ENCODE measurements at places on chromosomes 11 and 22.

GRCh38 chr11:9753021-9753420 is 89.1 kb downstream of the SWAP70 start:
- DNase-seq, result no peak

- DNase-seq, result no peak
Measured at GRCh38 chr22:31509061-31509762, 12.9 kb downstream of the SFI1 start.

DNA sequence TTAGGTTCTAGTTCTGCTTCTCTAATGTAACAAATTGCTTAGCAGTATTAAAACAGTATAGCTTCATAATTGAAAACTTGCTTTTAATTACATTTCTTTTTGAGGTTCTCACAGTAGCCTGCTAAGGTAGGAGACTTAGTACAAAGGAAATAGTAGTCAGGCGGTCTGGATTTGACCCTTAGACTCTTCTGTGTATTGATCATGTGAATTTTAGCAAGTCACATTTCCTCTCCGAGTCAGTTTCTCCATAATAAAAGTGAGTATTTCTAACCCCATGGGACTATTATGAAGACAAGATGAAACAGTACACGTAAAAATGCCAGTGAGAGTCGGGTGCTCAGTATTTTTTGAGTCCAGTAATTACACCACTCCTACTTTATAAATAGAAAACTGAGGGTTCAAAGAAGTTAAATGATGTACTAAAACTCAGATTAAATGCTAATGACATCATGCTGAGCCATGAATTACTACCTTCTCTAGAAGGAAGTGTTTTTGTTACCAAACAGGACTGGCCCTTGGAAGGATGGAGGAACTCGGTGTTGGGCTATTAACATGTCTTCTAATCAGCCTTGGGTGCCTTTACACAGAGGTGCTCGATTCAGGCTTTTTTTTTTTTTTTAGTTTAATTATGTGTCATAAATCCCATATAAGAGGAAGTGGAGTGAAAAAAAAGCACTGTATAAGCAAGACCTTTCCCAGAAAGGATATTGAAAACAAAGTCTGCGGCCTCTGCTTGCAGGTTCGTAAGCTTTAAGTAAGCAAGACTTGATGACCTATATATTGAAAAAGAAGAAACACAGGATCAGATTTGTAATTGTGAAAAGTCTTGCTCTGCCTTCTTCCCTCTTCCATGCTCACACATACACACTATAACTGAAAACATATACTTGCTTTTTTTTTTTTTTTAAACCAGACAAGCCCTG is 109.0 kb downstream of the EMSY start:
- DNase-seq, result no peak

DNA sequence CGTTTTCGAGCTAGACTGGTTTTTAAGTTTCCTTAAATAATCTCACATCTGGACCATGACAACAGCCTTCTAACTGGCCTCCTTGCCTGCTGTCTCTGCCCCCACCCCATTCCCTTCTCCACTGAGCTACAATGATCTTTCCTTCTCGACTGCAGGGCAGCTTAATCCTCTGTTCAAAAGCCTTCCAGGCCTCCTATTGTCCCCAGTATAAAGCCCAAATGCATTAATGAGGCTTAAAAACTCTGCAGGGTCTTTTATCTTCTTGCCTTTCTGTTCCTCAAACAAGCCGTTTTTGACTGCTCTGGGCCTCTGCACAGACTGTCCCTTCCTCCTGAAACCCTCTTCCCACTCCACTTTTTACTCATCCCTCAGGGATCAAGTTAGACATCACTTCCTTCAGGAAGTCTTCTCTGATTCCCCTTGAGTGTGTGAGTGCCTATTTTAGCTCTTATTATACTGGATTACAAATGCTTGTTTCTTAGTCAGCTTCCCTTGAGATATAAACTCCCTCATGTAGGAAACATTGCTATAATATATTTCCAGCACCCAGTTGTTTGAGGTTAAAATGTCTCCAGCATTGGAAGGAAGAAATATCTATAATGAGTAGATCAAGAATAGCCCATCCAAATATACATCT is 23.6 kb upstream of the PAMR1 start:
- no peak for DNase-seq

- DNase-seq, result no peak
Measured at GRCh38 chr11:95816037-95816436, 25.7 kb downstream of the CEP57 start.

DNA sequence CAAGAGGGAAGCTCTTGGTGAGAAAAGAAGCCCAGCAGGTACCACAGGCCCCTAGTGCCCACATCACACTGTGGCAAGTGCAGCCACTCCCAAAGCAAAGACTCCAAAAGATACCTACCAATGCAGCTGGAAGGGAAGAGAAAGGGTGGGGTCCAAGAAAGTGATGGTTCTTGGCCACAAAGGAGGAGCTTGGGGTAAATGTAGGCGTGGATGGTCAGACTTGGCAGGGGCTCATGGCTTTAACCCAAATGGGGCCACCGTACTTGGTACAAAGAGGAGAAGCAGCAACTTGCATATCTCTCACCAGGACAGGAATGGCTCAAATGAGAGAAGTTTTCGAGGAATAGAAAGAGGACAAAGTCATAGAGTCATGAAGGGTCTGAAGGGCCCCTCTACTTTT is 4.8 kb downstream of the MAP3K11 start:
- DNase-seq, result no peak

- DNase-seq, result no peak
Measured at GRCh38 chr11:95485115-95485900, 254.3 kb upstream of the SESN3 start.

- no peak for DNase-seq
Measured at GRCh38 chr11:16973338-16973964, 40.8 kb downstream of the PLEKHA7 start.

DNA sequence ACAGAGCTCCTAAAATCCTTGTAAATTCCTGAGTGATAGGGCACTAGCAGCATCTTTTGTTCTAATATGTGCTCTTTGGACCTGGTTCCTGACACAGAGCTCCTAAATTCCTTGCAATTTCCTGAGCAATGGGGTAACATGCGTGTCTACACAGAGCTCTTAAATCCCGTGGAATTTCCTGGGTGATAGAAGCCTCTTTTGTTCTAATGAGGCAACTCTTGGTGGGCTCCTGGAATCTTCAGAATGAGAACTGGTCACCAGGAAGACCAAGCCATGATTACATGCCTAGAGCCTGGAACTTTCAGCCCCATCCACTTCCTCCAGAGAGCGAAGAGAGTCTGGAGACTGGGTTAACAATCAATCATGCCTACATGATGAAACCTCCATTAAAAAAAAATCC is 19.0 kb downstream of the RSF1 start:
- DNase-seq, result no peak

Data from activated CD8-positive, alpha-beta memory T cell treated with anti-CD3 and anti-CD28 coated beads, Interleukin-2, amount 50 U/mL, for 4 hours (primary cell).